CD8-positive, alpha-beta T cell (primary cell): ENCODE measurements at places on chromosomes 16 and 17.

DNA sequence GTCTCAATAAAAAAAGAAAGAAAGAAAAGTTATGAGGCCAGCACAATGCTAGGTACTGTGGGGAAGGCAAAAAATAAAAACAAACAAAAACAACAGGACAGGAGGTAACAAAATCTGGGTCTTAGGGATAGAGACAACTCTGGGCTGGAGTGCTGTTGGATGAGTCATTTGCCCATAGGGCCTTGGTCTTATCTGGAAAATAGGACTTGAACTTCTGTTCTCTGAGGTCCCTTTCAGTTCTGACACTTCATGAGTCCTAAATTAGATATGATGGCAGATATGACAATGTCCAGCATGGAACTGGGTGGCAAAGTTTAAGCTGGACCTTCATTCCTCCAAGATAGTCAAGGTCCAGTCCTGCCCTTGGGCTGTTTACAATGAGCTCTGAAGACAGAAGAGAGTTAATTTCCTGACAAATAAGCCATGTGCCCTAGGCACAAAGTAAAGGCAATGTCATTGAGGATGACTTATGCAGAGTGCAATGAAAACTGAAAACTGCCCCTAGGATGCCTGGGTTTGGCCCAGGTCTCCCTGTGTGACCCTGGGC is 8.9 kb upstream of the HDAC5 start:
- no peak for DNase-seq

- no peak for DNase-seq
These were observed 3.8 kb upstream of the POLR3E start for GRCh38 chr16:22293137-22294106.

GRCh38 chr16:11170696-11171447 is 85.1 kb downstream of the SOCS1 start:
- no peak for DNase-seq

GRCh38 chr16:64627781-64628180 is 494.1 kb downstream of the CDH11 start:
- DNase-seq, result no peak

- no peak for DNase-seq
These were observed 809 bp downstream of the PIRT start for GRCh38 chr17:10836966-10837590.

- no peak for DNase-seq
These were observed 29.4 kb downstream of the CHD9 start for GRCh38 chr16:53084141-53084541.

DNA sequence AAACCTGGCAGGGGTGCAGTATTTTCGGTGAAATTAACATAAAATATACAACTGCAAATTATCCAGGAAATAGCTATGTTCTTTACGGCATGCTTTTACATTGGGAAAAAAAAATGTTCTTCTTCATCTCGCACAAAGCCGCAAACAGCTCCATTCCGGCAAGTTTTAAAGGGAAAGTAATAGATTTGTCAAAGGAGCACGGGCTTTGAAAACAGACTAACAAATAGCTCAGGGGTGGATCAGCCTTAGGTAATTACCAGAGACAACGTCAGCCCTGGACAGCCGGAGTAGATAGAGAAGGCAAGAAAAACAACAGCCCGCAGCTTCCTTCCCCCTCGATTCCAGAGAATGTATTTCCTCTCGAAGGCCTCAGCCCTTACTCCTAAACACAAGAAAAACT is 222.5 kb downstream of the C16orf78 start:
- DNase-seq, result no peak

GRCh38 chr17:72771734-72772133 is 320.8 kb downstream of the SLC39A11 start:
- DNase-seq, result no peak

DNA sequence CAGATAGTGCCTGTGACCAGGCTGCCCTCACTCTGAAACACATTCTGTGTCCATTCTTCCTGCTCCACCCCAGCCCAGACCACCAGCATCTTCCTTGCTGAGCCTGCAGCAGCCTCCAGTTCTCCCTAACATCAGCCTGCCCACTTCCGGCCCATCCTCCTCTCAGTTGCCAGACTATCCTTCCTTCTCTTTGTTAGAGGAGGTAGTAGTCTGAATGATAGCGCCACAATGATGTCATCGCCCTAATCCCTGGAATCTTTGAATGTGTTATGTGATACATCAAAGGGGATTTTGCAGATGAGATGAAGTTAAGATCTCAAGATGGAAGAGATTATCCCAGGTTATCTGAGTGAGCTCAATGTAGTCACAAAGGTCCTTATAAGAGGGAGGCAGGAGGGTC is 3.2 kb upstream of the ZDHHC1 start:
- no peak for DNase-seq
